A549 (cell line): ENCODE measurements at places on chromosomes 5 and 9. TPM values are rescaled to one million over a fixed set of nuclear protein-coding genes. Genes with fewer than 3 reads are reported as not detected.

Gene ANKRD18A
- 4.0 to 4.9 TPM (median 4.2 TPM) in 3 replicates for polyA plus RNA-seq

Gene NMUR2
- not detected in 3 replicates for polyA plus RNA-seq

- no peak for DNase-seq
Observed at GRCh38 chr5:68012831-68013230, 202.7 kb upstream of the PIK3R1 start.

Gene FBXW5
- 59.3 to 61.4 TPM (median 59.5 TPM) in 3 replicates for polyA plus RNA-seq

- DNase-seq: no peak
Observed at GRCh38 chr9:115395511-115396021, 277.6 kb upstream of the TNC start.

DNA sequence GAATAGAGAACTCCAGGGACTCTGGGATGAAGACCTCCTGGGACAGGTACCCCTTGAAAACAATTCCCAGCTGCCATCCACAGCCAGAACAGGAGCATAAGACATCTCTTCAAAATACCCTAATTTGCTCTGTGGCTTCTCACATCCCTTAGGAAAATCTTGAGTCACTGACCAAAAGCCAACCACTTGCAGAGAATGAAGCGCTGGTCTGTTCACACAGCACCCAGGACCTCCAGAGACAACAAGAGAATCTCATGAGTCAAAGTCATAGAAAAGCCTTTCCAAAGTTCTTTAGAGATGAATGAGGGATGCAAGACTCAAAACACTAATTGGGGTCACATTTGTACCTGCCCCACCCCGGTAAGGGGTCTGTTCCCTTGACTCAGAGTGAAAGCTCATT is 210.6 kb downstream of the SEMA5A start:
- no peak for DNase-seq

DNA sequence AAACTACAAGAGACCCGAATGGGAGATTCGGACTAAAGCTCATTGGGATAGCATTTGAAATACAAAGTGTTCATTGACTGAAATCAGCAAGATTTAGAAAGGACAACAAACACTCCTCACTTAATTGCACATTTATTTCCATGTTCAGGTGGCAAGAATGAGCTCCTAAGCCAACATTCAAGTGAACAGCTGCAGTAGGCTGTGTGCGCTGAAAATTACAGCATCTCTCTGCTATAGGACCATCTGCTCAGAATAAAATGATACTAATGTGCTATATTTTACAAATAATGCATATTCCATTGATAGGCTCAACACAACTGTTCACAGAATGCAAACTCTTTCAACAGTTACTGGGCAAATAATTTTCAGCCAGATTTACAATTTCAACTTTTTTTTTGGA is 61.8 kb downstream of the ELAVL2 start:
- DNase-seq: no peak

GRCh38 chr5:10482791-10483530 is 41.3 kb downstream of the ROPN1L start:
- no peak for DNase-seq
